ENCODE measurements at places on chromosomes 13 and 19.

- DNase-seq: no peak
Observed at GRCh38 chr19:49409441-49410029, 13.7 kb downstream of the PTH2 start.

DNA sequence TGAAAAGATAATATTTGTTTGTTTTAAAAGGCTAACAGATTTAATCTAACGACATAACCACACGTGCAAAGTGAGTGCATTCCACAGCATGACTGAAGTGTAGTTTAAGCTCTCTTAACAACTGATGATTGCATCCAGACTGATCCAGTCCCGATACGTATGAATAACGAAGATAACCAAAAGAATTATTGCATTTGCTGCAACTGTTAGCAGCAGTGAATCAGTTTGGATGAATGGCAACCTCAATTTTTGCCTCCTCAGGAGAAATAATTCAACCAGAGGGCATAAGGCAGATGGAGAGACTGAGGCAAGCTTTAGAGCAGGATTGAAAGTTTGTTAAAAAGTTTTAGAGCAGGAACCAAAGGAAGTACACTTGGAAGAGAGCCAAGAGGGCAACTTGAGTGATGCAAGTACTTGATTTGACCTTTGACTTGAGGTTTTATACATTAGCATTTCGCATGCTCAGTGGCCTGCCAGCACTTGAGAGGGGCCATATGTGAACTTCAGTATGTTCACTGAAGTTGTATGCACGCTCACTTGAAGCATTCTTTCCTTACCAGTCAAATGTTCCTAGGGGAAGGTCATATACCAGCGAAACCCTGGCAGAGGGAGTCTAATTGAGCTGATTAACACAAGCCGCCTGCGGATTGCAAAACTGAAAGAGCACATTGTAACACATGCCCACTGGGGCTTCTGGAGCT lies 835.0 kb upstream of the PCDH20 start:
- no peak for DNase-seq

DNA sequence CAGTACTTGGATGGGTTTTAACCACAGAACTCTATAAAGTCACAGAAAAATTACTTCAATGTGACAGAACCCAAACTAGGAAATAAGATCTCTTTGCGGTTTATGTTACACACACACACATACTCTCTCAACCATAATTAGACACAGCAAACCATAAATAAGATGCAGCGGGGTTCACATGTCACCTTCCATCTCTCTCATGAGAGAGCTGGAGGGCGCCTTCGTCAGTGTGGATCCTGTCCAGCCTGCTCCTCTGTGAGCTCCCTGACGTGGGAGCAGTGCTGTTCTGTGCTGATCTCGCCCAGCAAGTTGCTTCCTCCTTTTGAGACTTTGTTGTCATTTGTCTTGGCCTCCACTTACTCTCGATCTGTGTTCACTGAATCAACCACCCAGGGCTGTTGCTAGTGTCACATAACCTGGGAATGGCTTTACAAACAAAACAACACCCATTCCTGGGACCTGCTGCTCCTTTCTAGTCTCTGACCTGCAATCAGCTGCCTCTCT lies 204.9 kb upstream of the KL start:
- no peak for DNase-seq

DNA sequence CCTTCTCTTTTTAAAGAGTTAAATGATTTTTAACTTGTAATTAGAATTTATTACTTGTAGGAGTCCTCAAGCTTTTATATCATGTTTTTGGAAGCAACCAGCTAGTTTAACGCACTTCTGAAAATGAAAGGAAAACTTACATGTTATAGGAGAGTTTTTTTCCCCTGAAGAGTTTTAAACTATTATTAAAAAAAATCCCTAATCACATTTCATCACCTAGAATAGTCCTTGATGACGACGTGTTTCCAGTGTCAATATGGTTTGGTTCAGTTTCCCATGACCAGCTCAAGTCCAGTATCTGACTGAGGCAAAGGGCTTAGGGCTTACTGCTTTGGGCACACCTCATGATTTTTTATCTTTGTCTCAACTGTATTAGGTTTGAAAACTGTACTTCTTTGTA lies 36.0 kb downstream of the URI1 start:
- no peak for DNase-seq

DNA sequence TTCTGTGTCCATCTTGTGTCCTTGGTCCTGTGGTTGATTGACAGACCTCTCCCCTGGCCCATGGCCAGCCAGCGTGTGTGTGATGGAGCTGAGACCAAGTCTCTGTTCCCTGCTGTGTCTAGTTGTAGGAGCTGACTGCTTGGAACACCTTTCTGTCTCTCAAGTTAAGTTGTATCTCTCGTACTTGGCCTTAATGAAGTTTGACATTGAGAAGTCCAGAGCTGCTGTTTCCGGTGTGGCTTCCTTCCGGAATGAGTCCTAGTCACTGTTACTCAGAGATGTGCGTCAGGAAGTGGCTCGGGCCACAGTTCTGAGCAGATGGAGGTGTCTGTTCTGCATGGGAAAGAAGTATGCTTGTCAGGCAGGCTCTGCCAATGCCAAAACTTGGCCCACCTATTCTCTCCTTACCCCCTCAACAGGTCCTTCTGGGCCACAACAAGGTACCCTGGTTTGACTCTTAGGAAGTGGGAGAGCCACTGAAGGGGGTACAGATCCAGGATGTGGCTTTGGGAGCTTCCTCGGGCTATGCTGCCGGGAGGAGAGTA lies 54.3 kb downstream of the GATAD2A start:
- DNase-seq: no peak

GRCh38 chr19:42269478-42270345 lies 660 bp downstream of the CIC start:
- no peak for DNase-seq

DNA sequence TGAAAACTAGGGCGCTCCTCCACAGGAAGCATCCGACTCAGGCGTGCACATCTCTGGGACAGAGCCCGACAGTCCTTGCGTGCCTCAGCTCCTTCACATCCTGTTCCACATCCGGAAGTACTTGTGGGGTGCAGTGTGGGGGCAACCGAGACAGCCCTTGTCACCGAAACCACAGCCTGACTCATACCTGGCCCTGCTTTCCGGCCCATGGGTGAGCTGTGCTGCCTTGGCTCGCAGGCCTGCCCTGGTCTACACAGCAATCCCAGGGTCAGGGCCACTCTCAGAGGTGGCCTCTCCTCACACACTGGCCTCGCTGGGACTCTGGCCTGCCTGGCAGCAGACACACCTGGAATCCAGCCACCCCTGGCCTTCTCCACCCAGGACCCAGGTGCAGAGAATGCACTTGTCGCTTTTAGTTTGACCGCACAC lies 100.4 kb downstream of the STK24 start:
- no peak for DNase-seq

DNA sequence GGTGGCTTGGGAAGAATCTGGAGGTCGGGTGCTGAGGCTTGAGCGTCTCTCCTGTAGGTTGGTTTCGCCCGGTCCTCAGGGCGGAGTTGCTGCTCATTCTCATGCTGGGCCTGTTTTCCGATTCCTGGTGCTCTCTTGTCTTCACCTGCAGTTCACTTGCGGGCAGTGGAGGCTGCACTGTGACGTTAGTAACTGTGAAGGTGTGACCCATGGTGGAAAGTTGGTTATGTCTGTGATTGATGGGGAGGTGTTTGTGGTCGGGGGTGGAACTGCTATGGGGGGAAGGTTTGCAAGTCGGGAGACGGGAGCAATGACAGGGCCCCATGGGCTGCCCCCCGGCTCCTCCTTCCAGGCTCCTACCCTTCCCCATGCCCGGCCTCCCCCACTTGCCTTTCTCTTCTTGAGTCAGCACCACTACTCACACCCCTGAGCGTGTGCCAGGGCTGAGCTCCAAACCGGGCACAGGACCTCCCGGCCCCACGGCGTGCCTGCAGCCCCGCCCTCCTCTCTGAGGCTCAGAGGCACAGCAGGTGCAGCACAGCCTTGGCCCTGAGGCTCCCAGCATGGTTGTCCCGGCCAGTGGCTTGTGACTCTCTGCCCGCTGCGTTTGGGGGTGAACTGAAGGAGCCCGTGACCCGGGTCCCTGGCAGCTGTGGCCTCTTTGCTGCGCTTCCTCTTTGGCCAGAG lies 79.1 kb downstream of the ATP11A start:
- no peak for DNase-seq

- no peak for DNase-seq
Observed at GRCh38 chr13:92830821-92831220, 395.8 kb upstream of the GPC6 start.

- no peak for DNase-seq
Observed at GRCh38 chr13:51230477-51231105, 8.4 kb downstream of the FAM124A start.

- no peak for DNase-seq
Observed at GRCh38 chr13:51976890-51977289, 34.4 kb downstream of the ATP7B start.

- DNase-seq: peak; percentile 100
Observed at GRCh38 chr19:40443131-40443999, 770 bp downstream of the SERTAD3 start.

DNA sequence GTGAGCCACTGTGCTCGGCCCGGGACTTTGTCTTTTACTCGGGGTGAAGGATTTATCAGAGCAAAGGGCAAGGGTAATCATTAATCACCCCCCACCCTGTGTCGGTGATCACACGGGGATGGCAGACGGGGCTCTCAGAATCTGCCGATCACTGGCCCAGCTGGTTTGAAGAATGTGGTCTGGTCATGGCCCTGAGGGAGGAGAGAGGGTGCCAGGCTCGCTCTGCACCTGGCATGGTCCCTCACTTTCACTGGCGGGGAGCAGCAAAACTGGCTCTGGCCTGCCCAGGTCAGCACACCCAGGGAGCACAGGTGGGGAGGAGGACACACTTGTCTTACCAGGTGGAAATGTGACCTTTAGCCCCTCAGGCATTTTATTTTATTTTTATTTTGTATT lies 10.2 kb downstream of the REEP6 start:
- DNase-seq: peak; percentile 52

GRCh38 chr13:45194081-45194939 lies 6.5 kb downstream of the KCTD4 start:
- DNase-seq: no peak

DNA sequence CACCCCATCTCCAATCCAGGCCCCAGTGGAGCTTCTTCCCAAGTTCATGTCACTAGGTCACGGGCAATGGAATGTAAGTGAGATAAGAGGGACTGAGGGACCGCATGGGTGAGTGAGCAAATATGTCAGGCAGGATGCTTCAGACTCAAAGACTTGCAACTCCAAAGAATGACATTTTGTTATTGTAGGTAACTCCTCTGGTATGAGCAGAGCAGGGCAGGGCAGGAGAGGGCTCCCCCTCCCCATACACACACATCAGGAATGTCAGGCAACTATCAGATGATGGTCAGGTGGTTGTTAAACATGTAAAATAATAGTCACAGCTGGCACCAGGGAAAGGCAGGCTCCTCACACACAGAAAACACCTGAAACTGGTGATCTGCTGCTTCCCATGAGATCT lies 10.6 kb downstream of the ERVV-2 start:
- DNase-seq: no peak

Measured in Caco-2 (cell line).